ENCODE measurements at places on chromosomes 2 and 18. TPM values are rescaled to one million over a fixed set of nuclear protein-coding genes. Genes with fewer than 3 reads are reported as not detected.

The NGEF gene
- total RNA-seq, result 0.71 TPM

The DBI gene
- 156 TPM for total RNA-seq

The SOS1 gene
- total RNA-seq, result 77.0 TPM

The ZBTB14 gene
- total RNA-seq, result 14.8 TPM

The UPP2 gene
- not detected for total RNA-seq

The PLGLB1 gene
- 8.6 TPM for total RNA-seq

The SLC4A5 gene
- total RNA-seq, result 5.9 TPM

The DLGAP1 gene
- total RNA-seq, result 16.7 TPM

The SAG gene
- total RNA-seq, result not detected

The SCN9A gene
- total RNA-seq, result 23.7 TPM

The MC5R gene
- not detected for total RNA-seq

The STON1 gene
- total RNA-seq, result 8.2 TPM

The LAMA1 gene
- 257 TPM for total RNA-seq

The DNAJC10 gene
- total RNA-seq, result 261 TPM

The BIN1 gene
- total RNA-seq, result 65.5 TPM

The ZNF521 gene
- total RNA-seq, result 39.1 TPM

The RAPH1 gene
- total RNA-seq, result 21.7 TPM

- no peak for DNase-seq
Observed at GRCh38 chr2:140136366-140136765, 1356.2 kb upstream of the NXPH2 start.

- no peak for DNase-seq
Observed at GRCh38 chr2:103230796-103231195, 469.0 kb downstream of the TMEM182 start.

- DNase-seq, result no peak
Observed at GRCh38 chr2:98761267-98761781, 30.4 kb upstream of the MGAT4A start.

- no peak for DNase-seq
Observed at GRCh38 chr2:183291436-183291835, 167.2 kb downstream of the NUP35 start.

DNA sequence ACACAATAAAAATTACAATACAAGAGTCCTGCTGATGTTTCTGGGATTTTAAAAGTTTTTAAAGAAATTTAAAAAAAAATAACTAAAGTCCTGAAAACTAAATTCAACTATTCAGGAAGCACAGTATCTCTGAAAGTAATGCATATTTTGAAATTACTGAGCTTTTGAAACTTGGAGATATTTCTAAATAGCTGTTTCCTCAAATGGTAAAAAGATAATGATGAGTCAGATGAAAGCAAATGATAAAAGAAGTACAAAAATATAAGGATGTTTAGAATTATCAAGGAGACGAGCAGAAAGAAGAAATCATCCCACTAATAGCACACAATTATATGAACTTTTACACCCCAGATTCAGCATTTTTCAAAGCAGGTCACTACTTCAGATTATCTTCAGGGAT lies 90.2 kb upstream of the SLC25A52 start:
- no peak for DNase-seq

- no peak for DNase-seq
Observed at GRCh38 chr2:54830546-54830945, 107.1 kb downstream of the EML6 start.

GRCh38 chr2:25528173-25528572 lies 145.2 kb downstream of the DTNB start:
- DNase-seq, result no peak

DNA sequence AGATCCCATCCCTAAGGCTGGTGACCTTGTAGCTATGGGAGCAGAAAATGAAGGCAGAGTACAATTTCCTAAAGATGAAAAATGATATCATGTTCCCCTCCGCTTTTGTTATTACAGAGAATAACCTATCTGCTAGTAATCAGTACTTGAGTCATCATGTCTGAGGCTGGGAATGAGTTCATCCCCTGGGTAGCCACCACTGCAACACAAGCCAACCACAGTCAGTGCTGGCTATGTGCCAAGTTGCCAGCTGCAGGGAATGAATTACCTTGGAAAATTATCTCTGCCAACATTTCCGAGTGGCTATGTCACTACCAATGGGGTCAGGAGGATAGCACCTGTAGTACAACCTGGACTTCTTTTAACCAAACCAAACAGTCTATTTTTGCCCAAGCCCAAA lies 1094.7 kb upstream of the DDX18 start:
- DNase-seq, result no peak

DNA sequence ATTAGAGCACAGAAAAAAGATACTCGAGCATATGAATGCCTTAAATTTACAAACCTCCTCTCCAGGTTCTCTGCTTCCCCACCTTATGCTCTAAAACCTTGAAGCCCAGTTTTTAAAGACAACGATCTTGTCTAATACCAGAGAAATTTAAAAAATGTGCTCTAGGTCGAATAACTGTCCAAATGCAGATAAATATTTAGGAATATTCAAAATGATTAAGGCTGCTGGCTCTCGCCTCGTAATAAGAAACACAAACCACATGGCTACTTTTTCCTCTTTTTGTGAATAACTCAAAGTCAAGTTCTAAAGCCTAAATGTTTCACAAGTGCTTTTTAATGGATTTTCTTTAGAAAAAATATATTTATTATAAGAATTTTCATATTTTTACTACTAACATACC lies 101.3 kb downstream of the SATB2 start:
- no peak for DNase-seq

DNA sequence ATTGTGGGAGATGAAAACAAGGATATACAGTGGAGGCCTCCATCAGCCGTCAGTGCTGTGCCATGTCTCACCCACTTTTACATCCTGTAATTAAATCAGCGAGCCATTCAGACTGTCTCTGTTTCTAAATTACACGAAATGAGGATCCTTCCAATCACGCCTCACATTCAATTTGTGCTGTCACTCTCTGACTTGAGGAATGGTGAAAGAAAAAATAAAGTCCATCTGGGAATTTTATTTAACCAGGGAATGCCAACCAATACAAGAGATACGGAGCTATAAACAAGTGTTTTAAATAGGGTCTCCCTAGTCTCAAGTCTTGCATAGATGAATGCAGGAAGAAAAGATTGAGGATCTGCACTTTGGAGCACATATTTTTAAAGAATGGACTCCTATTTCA lies 72.8 kb downstream of the CMPK2 start:
- DNase-seq, result no peak

DNA sequence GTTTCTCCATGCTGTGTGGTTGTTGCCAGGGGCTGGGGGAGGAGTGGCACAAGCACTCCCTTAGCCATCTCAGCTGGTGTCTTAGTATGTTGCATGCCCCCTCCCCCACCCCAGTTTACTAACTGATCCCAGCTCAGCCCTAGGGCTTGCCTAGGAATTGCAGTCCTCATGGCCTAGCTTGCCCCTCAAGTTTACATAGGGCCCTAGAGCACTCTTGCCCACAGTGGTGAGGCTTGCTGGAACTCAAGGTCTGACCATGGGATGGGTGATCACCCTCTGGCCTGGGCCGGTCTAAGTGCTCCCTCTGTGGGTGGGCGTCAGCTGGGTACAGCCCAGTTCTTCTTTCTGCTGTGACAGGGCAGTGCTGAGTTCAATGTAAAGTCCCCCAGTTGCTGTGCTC lies 156.1 kb upstream of the PIEZO2 start:
- no peak for DNase-seq

DNA sequence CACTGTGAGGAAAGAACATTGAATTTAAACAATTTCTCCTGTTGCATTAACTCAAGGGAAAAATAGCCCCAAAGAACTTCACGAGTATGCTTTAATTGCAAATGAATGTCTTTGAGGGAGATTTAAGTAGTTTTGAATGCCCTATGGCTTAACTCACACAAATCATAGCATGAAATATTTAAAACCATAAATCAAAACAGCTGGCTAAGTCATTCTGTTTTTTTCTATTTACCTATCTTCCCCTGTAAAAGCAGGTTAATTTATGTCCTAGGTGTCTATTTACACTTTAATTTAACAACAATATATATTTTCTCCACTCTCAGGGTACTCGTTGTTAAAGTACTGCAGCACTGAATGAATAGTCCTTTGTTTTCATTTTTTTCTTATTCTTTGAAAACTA lies 118.8 kb upstream of the PIEZO2 start:
- no peak for DNase-seq

GRCh38 chr2:205786976-205787375 lies 104.7 kb downstream of the NRP2 start:
- no peak for DNase-seq

DNA sequence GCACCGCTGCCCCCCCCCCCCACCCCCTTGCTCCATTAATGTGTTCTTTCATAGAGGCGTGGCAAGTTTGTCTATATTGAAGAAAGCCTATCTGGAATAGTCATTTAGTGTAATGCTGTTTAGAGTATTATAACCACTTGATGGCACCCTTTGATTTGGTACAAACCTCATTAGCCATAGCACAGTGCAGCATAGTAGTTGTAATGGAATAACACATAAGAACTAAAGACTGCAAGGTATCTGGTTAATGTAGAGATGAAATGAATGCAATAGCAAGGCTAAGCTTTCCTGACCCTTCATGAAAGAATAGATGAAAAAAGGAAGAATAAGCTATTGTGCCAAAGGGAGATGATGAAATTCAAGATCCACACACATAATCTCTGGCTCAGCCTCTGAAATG lies 81.9 kb downstream of the EHBP1 start:
- DNase-seq, result no peak

DNA sequence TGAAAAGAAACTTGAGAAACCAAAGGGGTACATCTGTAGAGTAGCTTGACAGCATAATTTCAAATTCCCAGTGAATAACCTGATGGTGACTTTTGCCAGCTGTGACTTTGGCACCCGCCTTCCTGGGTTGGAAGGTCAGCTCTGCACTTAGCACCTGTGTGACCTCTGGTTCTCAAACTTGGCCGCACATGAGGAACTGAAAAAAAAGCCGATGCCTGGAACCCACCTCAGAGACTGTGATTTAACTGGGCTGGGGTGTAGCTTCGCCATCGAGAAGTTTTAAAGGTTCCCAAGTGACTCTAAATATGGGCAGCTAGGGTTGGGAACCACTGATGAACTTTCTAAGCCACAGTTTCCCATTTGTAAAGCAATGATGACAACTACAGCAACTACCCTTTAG lies 6.5 kb downstream of the EFEMP1 start:
- DNase-seq, result no peak

DNA sequence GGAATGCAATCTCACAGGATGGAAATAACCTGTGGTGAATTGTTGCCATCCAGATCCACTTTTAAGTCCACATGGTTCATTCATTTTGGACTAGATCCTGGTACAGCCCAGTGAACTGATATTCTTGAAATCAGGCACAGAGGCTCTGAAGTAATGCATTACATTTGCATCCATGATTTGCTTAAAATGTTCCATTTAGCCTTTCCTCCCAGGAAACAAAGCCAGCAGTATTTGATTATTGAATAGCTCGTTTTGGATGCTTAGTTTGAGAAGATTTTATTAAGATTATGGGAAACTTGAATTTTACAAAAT lies 995.8 kb upstream of the CDH2 start:
- DNase-seq, result no peak

- no peak for DNase-seq
Observed at GRCh38 chr2:30037016-30037415, 109.8 kb upstream of the YPEL5 start.

DNA sequence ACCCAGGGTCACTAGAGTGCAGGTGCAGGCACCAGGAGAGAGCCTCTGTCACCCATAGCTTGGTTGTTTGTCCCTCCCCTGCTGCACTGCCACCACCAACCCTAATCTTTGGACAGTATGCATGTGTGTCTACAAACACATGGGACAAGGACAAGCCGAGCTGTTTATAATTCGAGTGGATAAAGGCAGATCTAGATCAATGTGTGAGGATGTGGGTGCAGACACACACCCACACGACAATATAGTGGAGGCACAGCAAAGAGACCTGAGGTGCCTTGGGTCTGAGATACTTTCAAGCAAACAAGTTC lies 199.2 kb downstream of the TNS1 start:
- no peak for DNase-seq

- DNase-seq, result no peak
Observed at GRCh38 chr2:196725218-196725617, 74.3 kb downstream of the GTF3C3 start.

DNA sequence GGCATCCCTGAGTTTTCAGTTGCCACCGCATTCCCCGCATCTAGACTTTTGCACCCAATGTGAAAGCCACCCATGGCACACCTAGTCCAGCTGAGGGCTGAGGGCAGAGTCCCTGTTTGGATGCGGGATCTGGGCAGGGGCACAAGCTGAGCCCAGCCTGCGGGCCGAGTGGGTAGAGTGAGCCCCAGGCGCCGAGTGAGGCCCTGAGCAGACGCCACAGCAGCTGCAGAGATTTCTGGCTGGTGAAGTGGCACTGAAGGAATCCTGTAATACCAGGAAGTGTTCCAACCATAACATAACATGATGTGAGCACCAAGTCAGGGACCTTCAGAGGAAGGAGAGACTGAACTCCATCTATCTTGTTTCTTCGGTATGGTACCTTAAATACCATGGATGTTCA lies 27.7 kb upstream of the FRZB start:
- no peak for DNase-seq

- DNase-seq, result no peak
Observed at GRCh38 chr2:179081954-179082353, 32.0 kb upstream of the CCDC141 start.

GRCh38 chr2:96756788-96757476 lies 3.8 kb upstream of the CNNM4 start:
- DNase-seq, result no peak

DNA sequence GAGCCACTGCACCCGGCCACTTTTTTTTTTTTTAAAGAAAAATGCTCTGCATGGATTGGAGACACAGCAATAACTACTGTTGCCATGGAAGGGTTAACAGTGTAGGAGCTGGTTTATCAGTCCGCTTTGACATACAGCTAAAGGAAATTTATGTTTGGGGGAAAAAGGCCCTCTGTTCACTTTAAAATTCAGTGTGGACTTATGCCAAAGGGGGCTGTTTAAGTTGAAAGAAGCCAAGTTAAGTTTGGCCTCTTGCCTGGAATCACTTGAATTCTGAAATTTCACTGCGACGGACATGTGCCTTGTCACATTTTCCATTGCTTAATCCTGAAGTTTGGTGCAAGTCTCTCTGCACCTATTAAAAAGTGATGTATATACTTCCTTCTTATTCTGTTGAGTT lies 3.1 kb downstream of the KCNE4 start:
- no peak for DNase-seq

DNA sequence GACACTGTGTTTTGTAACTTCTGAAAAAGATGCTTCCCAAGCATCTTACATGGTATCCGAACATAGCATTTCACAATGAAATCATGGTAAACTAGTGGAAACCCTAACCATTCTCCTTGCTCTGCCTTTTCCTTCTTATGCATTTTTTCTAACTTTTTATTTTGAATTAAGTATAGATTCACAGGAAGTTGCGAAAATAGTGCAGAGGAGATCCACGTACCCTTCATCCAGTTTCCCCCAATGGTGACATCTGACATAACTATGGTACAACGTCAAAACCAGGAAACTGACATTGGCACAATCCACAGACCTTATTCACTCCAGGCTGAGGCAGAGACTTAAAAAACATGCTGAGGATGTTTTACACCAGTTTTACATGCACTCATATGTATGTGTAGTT lies 38.3 kb downstream of the AAK1 start:
- DNase-seq, result no peak

DNA sequence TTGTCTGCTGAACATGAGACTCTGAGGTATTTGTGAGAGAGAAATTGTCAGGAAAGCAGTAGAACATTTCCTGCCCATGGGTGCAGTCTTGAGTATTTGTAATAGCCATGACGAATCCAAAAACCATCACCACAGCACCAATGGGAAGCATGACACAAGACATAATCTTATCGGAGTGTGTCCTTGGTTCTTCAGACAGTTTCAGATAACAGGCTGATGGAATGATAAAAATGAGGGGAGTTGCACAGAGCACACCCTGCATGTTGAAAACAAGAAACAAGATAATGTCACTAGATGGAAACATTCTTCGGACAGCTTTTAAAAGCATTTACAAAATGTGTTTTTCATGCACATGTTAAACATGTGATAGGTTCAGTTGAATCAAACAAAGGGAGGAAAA lies 56.9 kb downstream of the SLC38A11 start:
- DNase-seq, result no peak
